CD4-positive, alpha-beta T cell (primary cell): ENCODE measurements at places on chromosomes 2 and 18. TPM values are rescaled to one million over a fixed set of nuclear protein-coding genes. Genes with fewer than 3 reads are reported as not detected.

- no peak overlapping the region for H3K27ac ChIP-seq
- H3K27me3 ChIP-seq = no peaks in the 10 kb centered on the region
- DNase-seq = no peak
- no peaks in the 10 kb centered on the region for H3K4me1 ChIP-seq
- peaks cover 47% of the 10 kb centered on the region for H3K36me3 ChIP-seq
Observed at GRCh38 chr2:20623241-20623640, 27.7 kb downstream of the HS1BP3 start.

DNA sequence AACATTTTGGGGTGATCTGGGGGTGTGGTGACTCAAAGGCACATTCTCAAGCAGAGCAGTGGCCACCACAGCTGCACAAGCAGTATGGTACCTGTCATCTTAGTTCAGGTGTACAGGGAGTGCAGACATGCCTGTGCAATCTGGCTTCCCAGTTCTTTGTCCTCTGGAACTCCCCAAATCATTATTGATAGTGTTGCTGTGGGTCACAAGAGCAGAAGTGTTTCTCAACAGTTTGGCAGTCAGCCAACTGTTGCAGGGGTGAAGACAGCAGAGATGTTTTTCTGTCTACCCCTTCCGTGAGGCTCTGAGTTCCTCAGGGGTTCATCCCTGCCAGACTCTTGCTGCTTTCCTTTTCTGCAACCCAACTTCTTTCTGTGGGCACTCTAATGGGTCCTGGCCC, 206.5 kb upstream of the ZSWIM2 start:
- H3K4me1 ChIP-seq = no peaks in the 10 kb centered on the region
- H3K27me3 ChIP-seq = no peaks in the 10 kb centered on the region
- DNase-seq = no peak
- H3K27ac ChIP-seq = no peak overlapping the region
- no peaks in the 10 kb centered on the region for H3K36me3 ChIP-seq

DNA sequence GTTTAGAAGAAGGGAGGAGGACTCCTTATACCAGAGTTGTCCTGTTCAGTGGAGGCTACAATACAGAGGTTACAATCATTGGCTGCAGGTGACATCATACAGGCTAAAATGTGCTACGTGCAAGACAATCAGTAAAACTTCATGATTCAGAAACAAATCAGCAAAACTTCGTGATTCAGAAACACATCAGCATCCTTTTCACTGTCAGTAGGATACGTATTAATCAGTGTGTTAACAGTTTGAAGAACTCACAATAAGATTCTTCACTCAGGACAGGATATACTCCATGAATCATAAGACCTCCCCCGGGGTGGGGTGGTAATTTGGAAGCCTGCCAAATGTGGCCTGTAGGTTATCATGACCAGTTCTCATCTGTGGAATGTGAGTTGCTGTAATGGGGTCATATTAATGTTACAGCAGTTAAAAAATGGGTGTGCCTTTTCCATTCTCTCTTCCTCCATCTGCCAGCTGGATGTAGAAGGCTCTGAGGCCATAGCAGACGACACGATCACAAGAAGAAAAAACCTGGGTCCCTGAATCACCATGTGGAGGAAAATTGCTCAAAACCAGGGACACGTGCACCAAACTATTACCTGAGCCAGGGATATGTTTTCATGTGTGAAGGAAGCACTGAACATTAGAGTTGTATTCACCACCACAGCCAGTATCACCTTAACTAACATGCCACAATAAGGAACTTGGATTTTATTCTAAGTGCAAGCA, 134.8 kb upstream of the CREB1 start:
- no peak for DNase-seq
- no peak overlapping the region for H3K4me3 ChIP-seq
- H3K4me1 ChIP-seq = no peaks in the 10 kb centered on the region
- no peaks in the 10 kb centered on the region for H3K36me3 ChIP-seq
- no peaks in the 10 kb centered on the region for H3K27me3 ChIP-seq

GRCh38 chr2:175414882-175415487, 233.5 kb upstream of the ATP5MC3 start:
- peak; percentile 20 for DNase-seq
- no peaks in the 10 kb centered on the region for H3K36me3 ChIP-seq
- no peaks in the 10 kb centered on the region for H3K27me3 ChIP-seq
- no peak overlapping the region for H3K27ac ChIP-seq

DNA sequence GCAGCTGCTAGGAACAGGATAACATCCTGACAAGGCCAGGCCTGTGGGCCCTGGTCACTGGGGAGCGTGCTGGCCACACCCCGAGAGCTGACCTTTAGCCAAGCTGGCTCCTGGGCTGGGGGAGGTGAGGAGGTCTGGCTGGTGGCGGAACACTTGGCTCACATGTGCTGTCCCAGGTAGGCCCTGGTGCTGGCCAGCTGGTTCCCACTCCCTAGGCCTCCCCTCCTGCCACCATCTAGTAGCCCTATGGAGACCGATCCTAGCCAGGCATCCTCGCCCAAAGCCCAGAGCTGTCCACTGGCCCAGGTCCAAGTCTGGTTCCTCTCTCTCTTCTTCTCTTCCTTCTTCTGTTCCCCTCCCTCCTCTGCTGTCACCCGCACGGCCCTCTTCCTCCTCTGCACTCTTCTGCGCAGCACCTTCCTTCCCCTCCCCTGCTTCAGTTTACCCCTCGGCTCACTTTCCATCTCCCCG, 52.4 kb downstream of the TNS1 start:
- no peak overlapping the region for H3K27ac ChIP-seq
- no peak for DNase-seq
- H3K27me3 ChIP-seq = peaks cover 3% of the 10 kb centered on the region
- H3K36me3 ChIP-seq = no peaks in the 10 kb centered on the region

DNA sequence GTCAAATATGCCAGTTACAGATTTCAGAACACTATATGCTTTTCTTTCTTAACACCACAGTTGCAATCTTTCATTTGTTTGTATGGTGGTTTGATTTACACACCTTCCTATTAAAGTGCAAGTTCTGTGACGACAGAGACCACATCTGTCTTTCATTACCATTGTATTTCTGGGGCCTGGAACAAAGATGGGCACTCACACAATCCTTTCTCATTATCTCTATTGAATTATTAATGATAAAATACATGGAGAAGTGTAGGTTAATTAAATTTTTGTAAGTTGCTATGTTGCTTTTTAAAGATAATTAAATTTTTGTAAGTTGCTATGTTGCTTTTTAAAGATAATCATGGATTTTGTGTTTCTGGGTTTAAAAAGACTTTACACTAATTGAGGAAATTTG, 79.9 kb downstream of the KCTD18 start:
- peaks cover 2% of the 10 kb centered on the region for H3K4me1 ChIP-seq
- H3K36me3 ChIP-seq = no peaks in the 10 kb centered on the region
- no peaks in the 10 kb centered on the region for H3K27me3 ChIP-seq
- no peak overlapping the region for H3K4me3 ChIP-seq

The KCNIP3 gene
- total RNA-seq = 0.52 TPM

DNA sequence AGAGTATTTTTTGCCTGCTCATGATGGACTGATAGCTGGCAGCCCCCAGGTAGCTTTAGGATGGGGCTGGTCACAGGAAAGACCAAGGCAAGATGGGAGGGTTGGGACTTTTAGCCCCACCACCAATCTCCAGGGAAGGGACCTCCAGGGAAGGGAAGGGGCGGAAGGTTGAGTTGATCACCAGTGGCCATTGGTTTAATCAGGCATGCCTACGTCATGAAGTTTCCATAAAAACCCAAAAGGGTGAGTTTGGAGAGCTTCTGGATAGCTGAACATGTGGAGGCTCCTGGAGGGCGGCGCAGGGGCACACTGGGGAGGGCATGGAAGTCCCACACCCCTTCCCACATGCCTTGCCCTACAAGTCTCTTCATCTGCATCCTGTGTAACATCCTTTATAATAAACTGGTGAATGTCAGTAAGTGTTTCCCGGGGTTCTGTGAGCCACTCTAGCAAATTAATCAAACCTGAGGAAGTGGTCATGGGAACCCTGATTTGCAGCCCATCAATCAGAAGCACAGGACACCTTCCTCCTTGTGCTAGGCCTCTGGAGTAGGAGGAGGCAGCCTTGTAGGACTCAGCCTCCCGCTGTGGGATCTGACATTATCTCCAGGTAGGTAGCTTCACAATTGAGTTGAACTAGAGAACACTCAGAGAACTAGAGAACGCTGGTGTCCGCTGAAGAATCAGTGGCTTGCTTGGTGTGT, 30.3 kb downstream of the RAB31 start:
- H3K4me3 ChIP-seq = no peak overlapping the region
- H3K4me1 ChIP-seq = no peaks in the 10 kb centered on the region
- no peak overlapping the region for H3K27ac ChIP-seq
- no peak for DNase-seq

The PROM2 gene
- 0.60 TPM for total RNA-seq

The ITPRIPL1 gene
- total RNA-seq = 5.7 TPM

DNA sequence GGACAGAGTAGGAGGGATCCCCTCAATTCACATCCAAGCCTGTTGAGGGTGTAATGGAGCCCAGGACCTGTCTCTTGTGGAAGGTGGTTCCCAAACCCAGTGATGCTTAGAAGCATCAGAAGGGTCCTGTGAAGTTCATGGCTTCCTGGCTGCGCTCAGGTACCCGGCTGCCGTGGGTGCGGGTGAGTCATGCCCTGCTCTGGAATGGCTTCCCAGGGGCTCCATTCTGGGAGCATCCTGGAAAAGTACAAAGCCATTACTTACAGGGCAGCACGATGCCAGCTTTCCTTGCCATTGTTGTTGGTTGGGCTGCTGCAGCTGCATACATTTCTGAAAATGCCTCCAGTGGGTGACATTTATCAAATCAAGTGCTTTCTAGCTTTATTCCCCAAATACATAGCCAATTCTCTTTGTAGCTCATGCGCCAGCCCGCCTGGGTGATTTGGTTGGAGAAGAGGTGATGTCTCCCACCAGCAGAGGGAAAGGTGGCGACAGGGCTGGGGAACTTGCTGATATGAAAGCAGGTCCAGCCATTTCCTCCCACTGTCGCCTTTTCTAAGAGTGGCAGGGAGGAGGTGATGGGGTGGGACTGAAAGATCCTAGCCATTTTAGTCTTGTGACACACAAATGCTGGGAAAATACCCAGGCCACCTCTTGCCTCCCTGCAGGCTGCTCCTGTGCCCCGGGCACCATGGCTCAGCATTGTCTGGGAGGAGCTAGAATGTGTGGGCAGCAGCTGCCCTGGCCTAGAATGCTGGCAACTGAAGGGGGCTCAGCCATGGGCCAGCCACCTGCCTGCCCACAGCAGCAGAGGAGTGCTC, 65.9 kb upstream of the HPCAL1 start:
- no peaks in the 10 kb centered on the region for H3K36me3 ChIP-seq
- no peak overlapping the region for H3K4me3 ChIP-seq
- H3K4me1 ChIP-seq = no peaks in the 10 kb centered on the region
- no peaks in the 10 kb centered on the region for H3K27me3 ChIP-seq

The TWIST2 gene
- not detected for total RNA-seq

DNA sequence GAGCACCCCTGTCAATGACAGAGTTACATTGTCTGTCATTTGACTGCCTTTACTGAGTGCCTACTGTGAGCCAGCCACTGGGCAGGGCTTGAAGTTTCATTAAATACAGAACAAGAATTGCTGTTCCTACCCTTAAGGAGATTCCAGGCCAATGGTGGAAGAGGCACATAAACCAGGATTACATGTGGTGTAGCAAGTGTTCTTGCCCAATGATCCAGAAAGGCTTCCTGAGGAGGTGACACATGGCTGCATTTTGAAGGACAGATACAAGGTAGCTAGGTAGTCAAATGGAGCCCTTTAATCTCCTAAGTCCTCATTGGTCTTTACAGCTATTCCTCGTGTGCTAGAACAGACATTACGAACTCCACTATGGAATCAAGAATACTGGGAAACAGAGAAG, 312.7 kb downstream of the ETAA1 start:
- H3K27ac ChIP-seq = no peak overlapping the region
- no peaks in the 10 kb centered on the region for H3K27me3 ChIP-seq
- H3K36me3 ChIP-seq = no peaks in the 10 kb centered on the region
- no peak for DNase-seq

DNA sequence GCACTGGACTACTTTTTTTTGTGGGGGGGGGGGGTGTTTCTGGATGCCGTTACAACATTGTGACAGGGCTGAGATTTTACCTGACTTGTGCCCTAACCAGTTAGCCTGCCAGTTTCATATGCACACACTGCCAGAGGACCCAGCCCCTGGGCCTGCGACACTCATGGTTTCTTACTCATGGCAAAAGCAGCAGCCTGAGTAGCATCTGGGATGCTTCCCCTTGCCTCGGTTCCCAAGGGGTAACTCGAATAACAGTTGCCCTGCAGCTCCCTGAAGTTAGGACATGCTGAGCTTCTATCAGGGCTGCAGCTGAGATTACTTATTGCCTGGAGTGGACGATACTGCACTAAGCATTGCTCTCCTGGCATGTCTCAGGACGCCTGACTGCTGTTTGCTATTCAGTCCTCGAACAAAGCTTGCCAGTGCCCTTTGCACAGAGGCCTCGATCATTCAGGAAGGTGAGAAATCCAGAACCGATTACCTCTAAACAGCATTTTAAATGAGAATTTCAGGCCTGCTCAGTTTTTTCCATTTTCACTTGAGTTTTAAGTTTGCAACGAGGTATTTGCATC, 47.9 kb downstream of the TRPM8 start:
- no peak overlapping the region for H3K4me3 ChIP-seq
- peaks cover 10% of the 10 kb centered on the region for H3K4me1 ChIP-seq
- DNase-seq = no peak
- H3K27me3 ChIP-seq = no peaks in the 10 kb centered on the region
- H3K36me3 ChIP-seq = no peaks in the 10 kb centered on the region

- DNase-seq = no peak
- no peaks in the 10 kb centered on the region for H3K27me3 ChIP-seq
- no peak overlapping the region for H3K4me3 ChIP-seq
- H3K27ac ChIP-seq = no peak overlapping the region
Observed at GRCh38 chr18:25982961-25983360, 107.5 kb downstream of the SS18 start.

GRCh38 chr2:200239216-200239615, 67.3 kb upstream of the SPATS2L start:
- H3K36me3 ChIP-seq = no peaks in the 10 kb centered on the region
- no peaks in the 10 kb centered on the region for H3K4me1 ChIP-seq
- no peak for DNase-seq

The PROKR1 gene
- not detected for total RNA-seq
